RCC 7860 (cell line): ENCODE measurements at places on chromosomes 5 and 9.
A peak's percentile ranks its signal among the peaks of the same experiment; 100 is the strongest.

DNA sequence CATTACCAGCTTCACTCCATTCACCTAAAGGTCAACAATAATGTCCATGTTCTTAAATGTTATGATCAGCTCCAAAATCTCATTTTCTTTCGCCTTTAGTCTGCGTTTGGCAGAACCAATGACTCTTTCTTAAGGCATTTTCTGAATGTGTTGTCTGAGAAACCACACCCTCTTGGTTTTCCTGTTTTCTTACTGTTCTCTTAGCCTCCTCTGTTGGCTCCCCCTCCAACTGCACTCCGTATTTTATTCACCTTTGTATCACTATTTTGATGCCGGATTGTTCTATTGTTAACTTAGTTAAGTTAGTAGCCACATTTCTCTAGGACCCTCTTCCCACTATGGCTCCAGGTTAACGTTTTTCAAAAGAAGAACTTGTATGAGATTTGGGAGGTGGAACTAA, 185.6 kb downstream of the DMAC1 start:
- no peak for DNase-seq

GRCh38 chr5:57600321-57600720, 117.7 kb upstream of the ACTBL2 start:
- DNase-seq: no peak

DNA sequence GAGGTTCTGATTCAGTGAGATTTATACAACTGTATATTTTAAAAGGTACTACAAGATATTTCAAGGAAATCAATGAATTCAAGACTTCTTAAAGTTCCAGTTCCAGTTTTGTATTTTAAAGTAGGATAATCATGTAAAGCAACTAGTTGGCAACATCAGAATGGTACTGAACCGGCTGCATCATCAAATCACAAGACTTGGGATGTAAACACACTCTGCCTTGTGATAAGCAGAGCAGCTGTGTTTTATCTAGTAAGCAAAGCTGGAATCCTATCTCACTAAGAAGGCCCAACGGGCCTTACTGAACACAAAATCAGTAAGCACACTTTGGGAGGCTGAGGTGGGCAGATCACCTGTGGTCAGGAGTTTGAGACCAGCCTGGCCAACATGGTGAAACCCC, 327.2 kb upstream of the NREP start:
- DNase-seq: no peak

DNA sequence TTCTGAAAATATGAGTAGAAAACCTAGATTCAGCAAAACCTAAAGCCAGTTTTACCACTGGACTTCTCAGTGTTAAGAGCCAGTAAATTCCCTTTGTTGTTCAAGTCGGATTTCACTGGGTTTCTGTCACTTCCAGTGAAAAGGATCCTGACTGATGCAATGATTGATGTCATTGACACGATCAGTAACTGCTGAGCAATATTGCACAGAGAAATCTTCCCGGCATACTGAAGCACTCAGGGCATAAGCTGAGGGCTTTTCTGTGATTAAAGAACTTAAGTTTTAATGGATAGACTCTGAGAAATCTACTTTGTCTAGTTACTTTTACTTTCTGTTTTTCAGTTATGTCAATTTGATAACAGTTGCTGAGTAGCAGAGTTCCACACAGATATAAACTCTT, 61.9 kb downstream of the DENND1A start:
- no peak for DNase-seq

GRCh38 chr5:151772846-151773561, 1.2 kb downstream of the G3BP1 start:
- DNase-seq: peak; percentile 21

DNA sequence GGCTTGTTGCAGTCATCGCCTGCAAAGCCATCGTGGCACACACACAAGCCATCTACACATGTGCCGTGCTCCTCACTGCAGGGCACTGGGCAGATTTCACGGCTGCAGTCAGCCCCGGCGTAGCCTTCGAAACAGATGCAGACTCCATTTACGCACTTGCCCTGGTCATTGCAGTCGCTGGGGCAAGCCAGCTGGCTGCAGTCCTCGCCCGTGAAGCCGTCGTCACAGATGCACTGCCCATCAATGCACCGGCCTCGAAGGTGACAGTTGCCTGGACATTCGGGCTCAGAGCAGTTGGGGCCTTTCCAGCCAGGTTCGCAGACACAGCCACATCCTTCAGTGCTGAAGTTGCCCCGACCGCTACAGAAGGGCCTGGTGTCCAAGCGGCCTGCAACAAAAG, 31.1 kb downstream of the TNC start:
- no peak for DNase-seq

- DNase-seq: no peak
Observed at GRCh38 chr9:35303567-35303966, 141.8 kb downstream of the UNC13B start.

DNA sequence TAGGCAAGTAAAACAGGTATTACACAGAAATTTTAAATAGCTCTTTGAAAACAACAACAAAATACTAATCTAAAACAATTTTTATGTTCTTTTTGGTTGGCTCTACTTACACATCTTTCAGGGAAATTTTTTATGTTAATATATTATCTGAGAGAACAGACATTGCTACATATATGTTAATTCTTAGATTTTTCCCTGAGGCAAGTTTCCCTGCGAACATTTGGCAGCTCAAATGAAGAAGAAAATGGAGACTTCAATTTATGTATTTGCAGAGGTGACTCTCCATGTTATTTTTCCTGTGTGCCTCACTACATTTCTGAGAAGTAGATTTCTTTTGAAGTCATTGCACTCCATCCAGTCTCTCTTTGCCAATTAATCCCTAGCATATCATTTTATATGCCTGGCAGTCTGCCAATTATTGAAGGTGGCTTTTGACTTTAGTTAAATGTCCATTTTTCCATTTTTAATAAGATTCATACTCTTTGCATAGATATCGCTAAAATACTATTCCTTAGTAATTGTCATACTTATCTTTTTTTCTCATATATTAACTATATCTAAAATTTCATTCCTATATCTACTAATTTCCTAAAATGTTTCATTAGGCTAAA, 908.2 kb upstream of the CDH10 start:
- DNase-seq: no peak

DNA sequence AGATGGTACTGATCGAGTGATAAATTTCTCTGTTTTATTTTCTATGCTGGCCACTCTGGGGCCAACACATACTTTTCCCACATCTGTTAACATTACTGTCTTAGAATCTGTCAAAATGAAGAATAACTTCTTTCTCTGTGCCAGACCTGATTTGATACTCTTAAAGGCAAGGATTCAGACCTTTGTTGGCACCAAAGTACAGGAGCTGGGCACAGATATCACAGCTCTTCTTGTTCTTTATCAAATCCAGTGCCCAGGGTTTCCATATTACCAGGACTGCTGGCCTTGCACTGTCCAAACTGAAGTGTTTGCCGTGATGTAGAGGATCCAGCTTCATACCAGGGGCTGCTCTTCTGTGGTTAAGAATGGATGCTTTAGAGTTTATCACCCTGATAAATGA, 20.9 kb downstream of the ZNF474 start:
- no peak for DNase-seq

DNA sequence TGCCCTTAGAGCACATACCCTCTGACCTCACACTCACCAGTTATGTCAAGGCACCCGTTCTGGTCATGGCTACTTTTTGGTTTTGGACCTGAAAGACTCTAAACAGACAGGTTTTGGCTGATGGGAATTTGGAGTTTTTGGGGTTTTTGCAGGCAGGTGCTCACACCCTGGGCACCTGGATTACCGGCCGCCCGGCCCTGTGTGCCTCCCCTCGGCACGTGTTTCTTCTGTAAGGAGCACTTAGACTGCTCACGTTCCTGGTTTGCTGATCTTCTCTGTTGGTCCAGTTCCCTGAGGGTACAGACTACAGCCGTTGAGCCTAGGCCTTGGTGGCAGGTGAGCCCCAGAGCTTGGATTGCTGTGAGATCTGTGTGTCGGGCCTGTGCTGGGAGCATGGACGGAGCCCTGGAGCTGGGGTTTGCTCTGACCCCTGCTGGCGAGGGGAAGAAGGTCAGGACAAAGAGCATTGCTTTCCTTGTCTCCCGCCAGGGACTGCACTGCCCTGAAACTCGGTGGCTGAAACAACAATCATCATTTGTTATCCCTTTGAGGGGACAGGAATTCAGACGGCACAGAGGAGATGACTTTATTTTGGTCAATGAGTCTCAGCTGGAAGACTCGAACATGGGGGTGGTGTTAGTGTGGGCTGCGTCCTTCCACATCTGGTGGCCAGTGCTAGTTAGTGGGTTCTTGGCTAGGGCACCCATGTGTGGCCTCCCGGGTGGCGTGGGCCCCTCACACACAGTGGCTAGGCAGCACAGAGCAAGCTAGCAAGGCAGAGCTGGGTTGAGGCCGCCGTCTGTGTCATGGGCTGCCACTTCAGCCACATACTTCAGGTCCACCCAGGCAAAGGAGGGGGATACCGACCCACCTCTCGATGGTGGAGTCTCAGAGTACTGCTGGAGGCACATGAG, 76.4 kb downstream of the EHMT1 start:
- no peak for DNase-seq
